ENCODE measurements at places on chromosomes 6 and 20.

DNA sequence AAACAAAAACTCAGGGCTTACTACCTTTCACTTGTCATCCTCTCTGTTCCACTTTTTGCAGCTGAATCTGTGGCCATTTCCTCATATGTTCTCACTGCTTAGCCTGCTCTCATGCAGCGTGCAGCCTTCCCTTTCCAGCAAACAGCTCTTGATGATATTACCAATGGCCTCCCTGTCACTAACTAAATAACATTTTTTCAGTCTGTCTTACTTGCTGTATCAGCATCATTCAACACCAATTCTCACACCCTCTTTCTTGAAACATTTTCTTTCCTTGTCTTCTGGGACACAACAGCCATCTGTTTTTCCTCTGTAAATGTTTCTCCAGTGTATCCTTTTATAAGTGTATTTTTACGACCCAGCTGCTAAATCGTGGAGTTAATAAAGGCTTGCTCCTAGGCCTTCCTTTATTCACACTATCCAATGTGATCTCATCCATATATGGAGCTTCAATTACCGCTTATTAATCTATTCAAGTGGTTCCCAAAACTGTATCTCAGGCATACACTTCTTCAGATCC is 523.6 kb upstream of the RNF217 start:
- DNase-seq = no peak

DNA sequence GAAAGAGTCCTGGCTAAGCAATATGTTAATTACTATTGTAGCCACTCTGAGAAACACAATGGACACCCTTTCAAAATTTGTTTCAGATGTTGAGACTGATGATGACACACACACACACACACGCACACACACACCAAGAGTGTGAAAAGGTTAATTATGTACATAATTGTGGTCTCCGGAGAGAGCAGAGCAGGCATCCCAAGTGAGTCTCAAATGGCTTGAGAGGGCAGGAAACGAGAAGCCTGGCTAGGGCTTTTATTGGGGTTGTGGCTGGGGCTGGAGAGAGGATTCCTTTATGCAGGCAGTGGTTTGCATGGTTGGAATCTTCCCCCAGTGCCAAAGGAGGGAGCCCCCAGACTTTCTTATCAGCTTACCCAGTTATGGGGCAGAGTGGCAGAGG is 38.2 kb upstream of the NKX2-4 start:
- DNase-seq = no peak

GRCh38 chr6:141744971-141745370 is 387.8 kb upstream of the GJE1 start:
- DNase-seq = no peak

DNA sequence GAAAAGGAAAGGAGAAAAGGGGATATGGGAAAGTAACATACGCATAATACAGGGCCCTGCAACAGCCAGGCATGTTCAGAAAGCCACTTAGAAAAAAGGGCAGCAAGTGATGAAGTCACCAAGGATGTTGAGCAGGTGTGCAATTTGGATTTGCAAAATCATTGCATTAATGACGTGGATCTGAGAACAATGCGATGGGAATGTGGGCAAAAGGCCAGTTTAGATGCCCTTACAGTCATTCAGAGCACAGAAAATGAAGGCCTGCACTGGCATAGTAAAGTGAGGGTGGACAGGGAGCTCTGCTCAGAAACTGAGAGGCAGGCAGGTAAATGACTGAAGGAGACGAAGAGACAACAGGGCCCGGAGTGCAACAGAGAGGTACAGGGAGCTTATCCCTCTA is 123.7 kb upstream of the NHSL1 start:
- DNase-seq = no peak

- no peak for DNase-seq
Measured at GRCh38 chr20:59223750-59224149, 60.1 kb downstream of the ZNF831 start.

GRCh38 chr6:19838442-19839236 is 1.5 kb downstream of the ID4 start:
- no peak for DNase-seq

DNA sequence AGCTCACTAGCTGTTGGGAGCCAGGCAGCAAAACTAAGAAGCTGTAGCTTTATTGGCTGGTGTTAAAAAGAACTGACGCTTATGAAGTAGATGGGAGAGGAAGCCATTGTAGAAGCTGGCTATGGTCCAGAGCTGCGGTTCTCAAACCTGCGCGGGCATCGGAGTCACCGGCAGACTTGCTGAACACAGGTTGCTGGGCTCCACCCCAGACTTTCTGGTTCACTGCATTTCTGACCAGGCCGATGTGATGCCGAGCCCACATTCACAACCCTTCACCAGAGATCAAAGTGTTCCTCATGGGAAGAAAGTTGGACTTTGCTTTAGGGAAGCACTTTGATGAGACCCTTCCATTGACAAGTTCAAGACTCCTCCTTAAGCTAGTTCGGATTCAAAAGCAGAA is 231.6 kb downstream of the QKI start:
- DNase-seq = no peak

- DNase-seq = no peak
Measured at GRCh38 chr20:24622856-24623255, 153.4 kb downstream of the SYNDIG1 start.

GRCh38 chr6:24052590-24052961 is 73.4 kb upstream of the NRSN1 start:
- DNase-seq = peak; percentile 11

- DNase-seq = no peak
Measured at GRCh38 chr6:88004707-88005106, 42.9 kb upstream of the SPACA1 start.

All from globus pallidus (tissue), 1 donor.